NCI-H1092 treated with DMSO at 0.1 percent for 48 hours (cell line): ENCODE measurements at places on chromosomes 2 and 18.

GRCh38 chr2:88659538-88659915 lies 31.9 kb upstream of the RPIA start:
- DNase-seq = no peak

GRCh38 chr18:24986666-24987302 lies 365.2 kb downstream of the ZNF521 start:
- DNase-seq = no peak

GRCh38 chr18:32158108-32158624 lies 31.7 kb upstream of the MEP1B start:
- peak; percentile 98 for DNase-seq

DNA sequence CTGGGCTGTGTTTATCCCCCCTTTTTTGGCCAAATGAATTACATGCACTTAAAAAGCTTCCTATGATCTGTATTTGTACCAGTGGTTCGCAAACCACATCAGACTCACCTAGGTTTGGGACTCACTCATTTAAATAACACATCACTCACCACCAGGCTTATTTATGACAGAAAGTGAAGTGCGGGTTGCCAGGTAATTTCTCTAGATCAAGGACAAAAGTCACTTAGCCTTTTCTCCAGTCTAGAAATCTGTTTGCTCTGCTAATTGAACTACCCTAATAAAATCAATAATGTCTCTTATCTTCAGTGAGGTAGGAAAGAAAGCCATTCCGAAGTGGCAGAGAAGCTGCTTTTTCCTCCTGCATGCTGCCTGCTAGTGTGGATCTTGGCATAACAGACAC lies 88.1 kb upstream of the SLC8A1 start:
- peak; percentile 18 for DNase-seq

- no peak for DNase-seq
Measured at GRCh38 chr2:105763076-105763475, 18.4 kb downstream of the NCK2 start.

DNA sequence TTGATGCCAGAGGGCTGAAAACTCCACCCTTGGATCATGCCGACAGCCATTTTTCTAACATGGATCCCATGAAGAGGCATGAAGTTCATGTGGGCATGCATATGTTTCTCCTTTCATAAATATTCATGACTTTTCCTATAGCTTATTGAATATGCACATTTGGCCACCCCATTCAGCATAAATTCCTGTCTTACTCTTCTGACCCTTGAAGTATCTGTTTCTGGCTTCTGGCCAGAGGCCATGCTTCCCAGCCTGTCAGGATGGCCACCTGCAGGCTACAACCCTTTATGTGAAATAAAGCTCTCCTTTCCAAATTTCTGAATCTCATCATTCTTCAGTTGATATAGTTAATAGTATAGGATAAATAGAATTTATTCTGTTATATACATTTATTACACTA lies 19.6 kb upstream of the MSTN start:
- no peak for DNase-seq
